Hepatic stellate cell (primary cell): ENCODE measurements at places on chromosomes 3 and 15.
A peak's percentile ranks its signal among the peaks of the same experiment; 100 is the strongest.

DNA sequence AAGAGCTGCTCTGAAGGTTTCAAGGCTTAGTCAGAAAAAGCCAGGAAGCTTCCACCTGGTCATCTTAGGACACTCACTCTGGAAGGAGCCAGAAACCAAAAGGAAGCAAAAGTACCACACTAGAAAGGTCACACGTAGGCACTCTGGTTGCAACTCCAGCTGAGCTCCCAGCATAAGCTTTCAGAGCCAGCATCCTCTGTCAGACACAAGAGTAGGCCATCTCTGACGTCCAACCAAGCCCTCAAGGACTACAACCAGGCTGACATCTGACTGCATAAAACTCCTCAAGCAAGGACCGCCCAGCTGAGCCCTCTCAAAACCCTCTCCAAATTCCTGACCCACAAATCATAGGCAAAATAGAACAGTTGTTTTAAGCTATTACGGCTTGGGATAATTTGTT, 12.8 kb downstream of the SH3BP5 start:
- no peak for DNase-seq

- peak; percentile 76 for DNase-seq
These were observed 20.0 kb upstream of the PRR23E start for GRCh38 chr3:127172781-127173515.

DNA sequence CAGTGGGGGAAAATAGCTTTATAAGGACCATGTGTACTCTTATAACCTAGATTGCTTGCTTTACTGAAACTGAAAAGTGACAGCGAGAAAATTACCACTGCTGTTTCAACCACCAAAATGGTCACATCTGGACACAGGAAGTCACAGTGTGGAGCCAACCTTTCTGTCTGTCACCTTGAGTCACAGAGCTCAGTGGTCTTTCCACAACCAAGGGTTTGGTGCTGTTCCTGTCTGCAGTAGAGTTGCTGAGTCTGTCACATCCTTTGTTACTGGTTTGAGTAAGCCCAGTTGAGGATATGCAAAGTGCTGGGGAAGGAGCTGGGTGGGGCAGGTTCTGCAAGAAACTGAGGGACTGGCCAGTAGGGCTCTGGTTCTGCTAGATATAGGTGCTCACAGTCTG, 139.1 kb upstream of the EIF1B start:
- DNase-seq, result no peak

GRCh38 chr15:82640672-82641071, 6.5 kb downstream of the CPEB1 start:
- no peak for DNase-seq

- no peak for DNase-seq
These were observed 8.0 kb downstream of the NISCH start for GRCh38 chr3:52463416-52463815.

DNA sequence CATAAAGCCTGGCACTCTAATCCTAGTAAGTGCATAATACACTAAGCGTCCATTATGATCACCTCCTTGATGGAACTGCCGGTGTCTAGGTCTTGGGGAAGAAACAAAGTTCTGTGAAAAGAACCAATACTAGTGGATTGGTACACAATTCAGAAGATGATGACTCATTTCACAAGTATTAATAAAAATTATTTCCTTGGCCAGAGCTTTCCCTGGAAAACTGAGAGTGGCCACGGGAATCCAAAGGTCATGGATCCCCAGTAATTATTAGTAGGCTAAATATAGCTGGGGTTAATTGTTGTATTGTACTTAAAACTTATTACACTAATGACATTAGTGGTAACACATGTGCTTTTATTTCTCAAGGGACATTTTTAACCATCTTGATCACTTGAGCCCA, 808.0 kb upstream of the NR2F2 start:
- no peak for DNase-seq

DNA sequence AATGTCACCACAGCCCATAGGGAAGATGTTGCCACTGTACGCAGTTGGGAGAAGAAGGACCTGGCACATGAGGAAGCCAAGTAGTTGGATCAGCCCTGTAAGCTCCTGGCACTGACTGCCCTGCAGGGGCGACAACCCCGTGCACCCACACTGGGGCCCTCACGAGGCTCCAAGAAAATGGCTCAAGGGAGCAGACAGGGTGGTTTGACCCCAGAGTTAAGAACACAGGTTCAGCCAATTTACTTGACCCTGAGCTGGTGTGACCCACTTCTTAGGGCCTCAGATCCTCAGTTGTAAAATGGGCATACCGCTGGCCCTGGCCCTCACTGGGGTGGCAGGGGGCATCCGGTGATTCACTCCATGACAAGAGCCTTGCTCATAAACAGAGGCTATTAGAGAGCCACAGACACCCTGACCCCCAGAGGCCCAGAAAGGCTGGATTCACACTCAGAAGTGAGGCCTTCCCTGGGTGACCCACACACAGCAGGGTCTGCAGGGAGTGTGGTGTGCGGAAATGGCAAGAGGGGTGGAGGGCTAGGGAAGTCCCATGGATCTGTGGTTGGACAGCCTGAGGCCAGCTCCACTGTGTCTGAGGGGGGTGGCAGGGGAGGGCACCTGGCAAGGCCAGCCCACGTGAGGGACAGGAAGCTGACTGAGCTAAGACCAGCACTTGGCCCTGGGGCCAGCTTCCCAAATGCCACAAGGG, 1.7 kb upstream of the HHATL start:
- DNase-seq, result no peak

DNA sequence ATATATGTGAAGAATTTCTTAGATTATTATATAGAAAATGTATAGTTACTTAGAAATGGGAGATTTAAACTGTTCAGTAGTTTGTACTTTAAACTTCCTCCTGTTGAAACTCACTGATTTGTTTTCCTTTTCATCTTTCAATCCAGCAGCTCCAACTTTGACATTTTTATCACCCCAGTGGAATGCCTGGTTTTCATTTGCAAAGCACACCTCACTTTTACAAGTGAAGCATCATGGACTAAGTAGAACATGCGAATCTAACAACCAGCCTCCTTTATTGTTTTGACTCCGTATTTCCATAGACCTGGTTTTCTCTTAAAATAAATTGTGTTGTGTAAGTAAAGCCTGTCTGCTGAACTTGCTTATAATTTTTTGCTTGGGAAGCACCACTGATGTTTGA, 97.8 kb upstream of the ROBO2 start:
- no peak for DNase-seq

GRCh38 chr15:77540312-77541060, 92.2 kb downstream of the LINGO1 start:
- no peak for DNase-seq

DNA sequence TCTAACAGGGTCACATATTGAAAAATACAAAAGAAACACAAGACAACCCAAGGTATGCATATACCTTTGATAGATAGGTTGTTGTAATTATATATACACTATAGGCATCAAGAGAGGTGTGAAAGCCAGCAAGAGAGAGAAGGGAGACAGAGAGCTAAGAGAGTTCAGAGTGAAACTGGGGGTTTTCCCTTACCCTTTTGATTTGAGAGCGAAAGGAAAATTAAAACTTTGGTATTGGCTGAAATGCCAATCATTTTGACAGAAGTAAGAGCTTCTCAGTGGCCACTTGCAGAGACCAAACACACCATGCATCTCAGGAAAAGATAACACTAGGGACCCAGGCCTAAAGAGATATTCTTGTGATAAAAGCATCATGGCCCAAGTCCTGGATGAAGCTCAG, 183.6 kb downstream of the SHOX2 start:
- DNase-seq, result no peak

DNA sequence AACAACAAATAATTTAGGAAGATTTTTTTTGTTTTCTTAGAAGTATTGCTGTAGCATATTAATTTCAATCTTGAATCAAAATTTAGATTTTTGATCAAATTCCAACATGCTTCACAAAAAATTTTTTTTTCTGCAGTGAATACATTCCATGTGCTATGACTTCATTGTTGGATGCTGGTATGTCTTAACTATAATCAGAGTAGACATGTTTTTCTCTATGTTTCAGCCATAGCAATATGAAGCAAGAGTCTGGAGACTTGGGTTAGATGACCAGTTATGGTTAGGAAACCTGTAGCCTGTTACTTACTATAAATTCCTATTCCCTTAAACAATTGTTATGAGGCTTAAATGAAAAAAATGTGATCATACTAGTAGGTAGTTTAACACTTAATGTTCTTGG, 176.1 kb upstream of the CHL1 start:
- DNase-seq, result no peak

DNA sequence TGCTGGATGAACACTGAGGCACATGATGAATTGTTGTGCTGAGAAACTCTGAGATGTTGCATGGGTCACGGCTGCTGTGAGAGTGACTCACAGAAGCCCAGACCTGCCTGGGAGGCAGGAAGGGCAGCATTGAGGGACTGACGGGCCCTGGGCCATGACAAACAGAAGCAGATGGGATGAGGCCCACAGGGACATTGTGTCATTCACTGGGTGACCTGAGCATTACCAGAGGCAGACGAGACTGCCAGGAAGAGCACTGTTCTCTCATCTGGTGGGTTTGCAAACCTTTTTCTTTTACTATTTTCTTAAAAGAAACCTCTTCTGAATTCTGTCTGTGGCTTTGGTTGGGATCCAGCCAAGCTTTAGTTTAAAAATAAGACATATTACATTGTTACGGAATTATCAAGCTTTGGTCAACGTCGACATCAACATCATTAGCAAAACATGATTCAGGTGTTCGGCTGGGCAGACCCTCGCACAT, 67.8 kb downstream of the BDH1 start:
- DNase-seq, result peak; percentile 95

GRCh38 chr3:47661121-47661752, 82.6 kb upstream of the CSPG5 start:
- DNase-seq, result peak; percentile 50

- DNase-seq, result no peak
These were observed 192.0 kb upstream of the HES1 start for GRCh38 chr3:193943851-193944517.

DNA sequence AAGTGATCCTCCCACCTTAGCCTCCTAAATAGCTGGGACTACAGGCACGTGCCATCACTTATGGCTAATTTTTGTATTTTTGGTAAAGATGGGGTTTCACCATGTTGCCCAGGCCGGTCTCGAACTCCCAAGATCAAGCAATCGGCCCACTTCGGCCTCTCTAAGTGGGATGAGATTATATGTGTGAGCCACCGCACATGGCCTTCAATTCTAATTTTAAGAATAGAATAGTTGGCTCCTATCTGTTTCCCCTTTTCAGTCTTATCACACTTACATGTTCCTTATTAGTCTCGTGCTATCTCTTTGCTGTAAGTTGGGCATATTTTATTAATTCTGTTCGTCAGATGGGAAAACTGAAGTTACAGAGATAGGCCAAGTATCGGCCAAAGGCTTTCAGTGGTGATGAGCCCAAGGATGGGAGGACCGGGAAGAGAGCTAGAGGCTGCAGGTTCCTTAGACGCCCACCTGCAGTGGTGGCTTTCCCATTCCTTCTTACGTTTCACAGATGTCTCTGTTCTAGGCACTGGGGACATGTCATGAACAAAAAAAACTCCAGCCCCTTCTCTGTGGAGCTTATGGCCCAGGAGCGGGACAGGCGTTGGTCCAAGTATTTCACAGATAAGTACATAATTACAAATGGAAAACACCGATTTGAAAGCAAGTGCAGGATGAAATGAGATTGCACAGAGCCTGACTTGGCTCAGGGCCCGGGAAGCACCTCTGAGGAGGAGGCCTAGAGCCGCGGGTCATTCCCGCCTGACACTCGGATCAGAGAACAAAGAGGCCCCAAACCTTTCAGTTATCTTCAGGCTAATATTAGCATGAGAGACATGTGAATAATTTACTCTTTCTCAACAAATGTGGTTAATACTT, 91.1 kb upstream of the KLF13 start:
- DNase-seq, result no peak

GRCh38 chr3:69180869-69181591, 58.6 kb upstream of the LMOD3 start:
- DNase-seq, result no peak

- DNase-seq, result peak; percentile 43
These were observed 119.9 kb upstream of the TJP1 start for GRCh38 chr15:29942143-29942542.

DNA sequence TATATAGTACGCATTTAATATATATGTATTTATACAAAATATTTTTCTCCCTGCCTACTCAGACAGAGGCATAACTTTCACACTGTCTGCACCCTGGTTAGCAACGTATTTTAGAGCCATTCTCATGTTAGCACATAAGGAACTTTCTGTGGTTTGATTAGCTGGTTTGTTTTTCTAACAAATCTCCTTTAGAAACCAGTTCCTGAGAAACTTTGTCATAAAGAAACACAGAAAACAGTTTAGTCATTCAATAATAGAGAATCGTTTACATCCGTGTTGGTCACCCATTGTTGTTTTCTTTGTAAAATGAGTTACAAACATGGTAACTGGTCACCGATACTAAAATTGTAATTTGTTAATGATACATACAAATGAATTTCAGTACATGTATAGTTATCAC, 5.9 kb upstream of the NGRN start:
- no peak for DNase-seq

GRCh38 chr3:42345811-42346210, 64.6 kb downstream of the LYZL4 start:
- no peak for DNase-seq
